Esophagus (tissue), 2 donors: ENCODE measurements at places on chromosomes 6 and 20. TPM values are rescaled to one million over a fixed set of nuclear protein-coding genes. Genes with fewer than 3 reads are reported as not detected.

Gene TMEM170B
- polyA plus RNA-seq, result 0.22 TPM

Gene RTN4IP1
- 4.7 TPM for polyA plus RNA-seq

Gene OPN5
- not detected for polyA plus RNA-seq

Gene FOXS1
- 0.41 TPM for polyA plus RNA-seq

Gene BANF2
- not detected for polyA plus RNA-seq

Gene BPI
- 0.02 TPM for polyA plus RNA-seq

Gene TNFRSF21
- 21.2 TPM for polyA plus RNA-seq

Gene KLC4
- 15.3 TPM for polyA plus RNA-seq

Gene MUC22
- polyA plus RNA-seq, result 2.4 TPM

Gene GPX5
- polyA plus RNA-seq, result not detected

Gene OPRM1
- polyA plus RNA-seq, result not detected

Gene SAMD3
- 0.18 TPM for polyA plus RNA-seq

Gene ACSS1
- polyA plus RNA-seq, result 8.0 TPM

Gene CST5
- not detected for polyA plus RNA-seq

Gene RBBP8NL
- 4.0 TPM for polyA plus RNA-seq

Gene PKIG
- 13.7 TPM for polyA plus RNA-seq

Gene BCL2L1
- 60.0 TPM for polyA plus RNA-seq

Gene FAM83C
- 32.3 TPM for polyA plus RNA-seq

Gene BTN1A1
- not detected for polyA plus RNA-seq

Gene LHFPL5
- polyA plus RNA-seq, result not detected
